ENCODE measurements at places on chromosomes 6 and 20. TPM values are rescaled to one million over a fixed set of nuclear protein-coding genes. Genes with fewer than 3 reads are reported as not detected.

- no peak for DNase-seq
- H3K4me1 ChIP-seq = peaks cover 3% of the 10 kb centered on the region
- no peak overlapping the region for H3K4me3 ChIP-seq
- H3K36me3 ChIP-seq = no peaks in the 10 kb centered on the region
Observed at GRCh38 chr20:52075400-52075799, 116.2 kb downstream of the ZFP64 start.

- H3K4me1 ChIP-seq = no peaks in the 10 kb centered on the region
- no peak for DNase-seq
- H3K4me3 ChIP-seq = no peak overlapping the region
- H3K27ac ChIP-seq = no peak overlapping the region
- peaks cover 11% of the 10 kb centered on the region for H3K27me3 ChIP-seq
Observed at GRCh38 chr6:118313208-118313607, 234.9 kb upstream of the PLN start.

- H3K4me1 ChIP-seq = peaks cover 14% of the 10 kb centered on the region
- no peaks in the 10 kb centered on the region for H3K36me3 ChIP-seq
- no peaks in the 10 kb centered on the region for H3K27me3 ChIP-seq
- no peak overlapping the region for H3K4me3 ChIP-seq
- H3K27ac ChIP-seq = peak overlapping the region; percentile 87
- no peak for DNase-seq
Observed at GRCh38 chr6:89944181-89944755, 50.0 kb downstream of the GJA10 start.

- no peak for DNase-seq
- H3K4me3 ChIP-seq = peak overlapping the region; percentile 80
- H3K4me1 ChIP-seq = peaks cover 15% of the 10 kb centered on the region
- H3K27me3 ChIP-seq = no peaks in the 10 kb centered on the region
- peak overlapping the region; percentile 67 for H3K27ac ChIP-seq
- no peaks in the 10 kb centered on the region for H3K36me3 ChIP-seq
Observed at GRCh38 chr6:3847521-3847920, 1.7 kb upstream of the FAM50B start.

DNA sequence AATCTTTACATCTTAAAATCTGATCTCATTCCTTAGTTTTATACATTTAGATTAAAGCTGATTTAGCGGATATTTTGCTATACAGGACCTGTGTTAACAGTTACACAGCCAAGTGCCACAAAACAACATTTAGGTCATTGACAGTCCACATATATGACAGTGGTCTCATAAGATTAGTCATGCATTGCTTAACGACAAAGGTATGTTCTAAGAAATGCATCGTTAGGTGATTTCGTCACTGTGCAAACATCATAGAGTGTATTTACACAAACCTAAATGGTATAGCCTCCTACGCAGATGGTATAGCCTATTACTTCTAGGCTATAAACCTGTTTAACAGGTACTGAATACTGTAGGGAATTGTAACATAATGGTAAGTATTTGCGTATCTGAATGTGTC is 21.6 kb downstream of the ADGRG6 start:
- no peak overlapping the region for H3K4me3 ChIP-seq
- no peak overlapping the region for H3K27ac ChIP-seq
- H3K4me1 ChIP-seq = no peaks in the 10 kb centered on the region
- no peaks in the 10 kb centered on the region for H3K36me3 ChIP-seq

GRCh38 chr6:54805077-54805476 is 41.5 kb upstream of the FAM83B start:
- H3K27me3 ChIP-seq = no peaks in the 10 kb centered on the region
- no peak overlapping the region for H3K4me3 ChIP-seq
- DNase-seq = no peak
- no peaks in the 10 kb centered on the region for H3K36me3 ChIP-seq

- no peak overlapping the region for H3K4me3 ChIP-seq
- H3K4me1 ChIP-seq = peaks cover 2% of the 10 kb centered on the region
- H3K27me3 ChIP-seq = peaks cover 30% of the 10 kb centered on the region
- H3K27ac ChIP-seq = no peak overlapping the region
Observed at GRCh38 chr6:52925042-52925441, 15.5 kb upstream of the GSTA3 start.

DNA sequence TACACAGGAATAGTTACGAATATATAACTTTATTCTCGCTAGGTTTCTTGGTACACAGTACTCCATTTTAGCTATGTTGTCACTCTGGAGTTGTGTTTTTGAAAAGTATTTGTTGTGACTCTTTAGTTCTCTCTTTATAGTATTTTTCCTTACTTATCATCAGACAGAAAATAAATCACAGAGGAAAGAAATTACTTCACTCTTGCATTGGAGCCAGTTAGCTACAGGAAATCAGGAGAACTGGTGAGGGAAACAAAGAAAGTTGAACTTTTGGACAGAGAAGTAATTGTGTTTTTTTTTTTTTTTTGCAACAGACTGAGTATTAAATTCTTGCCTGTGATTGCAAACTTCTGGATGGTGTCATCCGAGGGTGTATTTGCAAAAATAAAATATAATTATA is 33.9 kb downstream of the DSE start:
- no peaks in the 10 kb centered on the region for H3K36me3 ChIP-seq
- H3K4me3 ChIP-seq = no peak overlapping the region
- no peak for DNase-seq
- H3K4me1 ChIP-seq = no peaks in the 10 kb centered on the region

DNA sequence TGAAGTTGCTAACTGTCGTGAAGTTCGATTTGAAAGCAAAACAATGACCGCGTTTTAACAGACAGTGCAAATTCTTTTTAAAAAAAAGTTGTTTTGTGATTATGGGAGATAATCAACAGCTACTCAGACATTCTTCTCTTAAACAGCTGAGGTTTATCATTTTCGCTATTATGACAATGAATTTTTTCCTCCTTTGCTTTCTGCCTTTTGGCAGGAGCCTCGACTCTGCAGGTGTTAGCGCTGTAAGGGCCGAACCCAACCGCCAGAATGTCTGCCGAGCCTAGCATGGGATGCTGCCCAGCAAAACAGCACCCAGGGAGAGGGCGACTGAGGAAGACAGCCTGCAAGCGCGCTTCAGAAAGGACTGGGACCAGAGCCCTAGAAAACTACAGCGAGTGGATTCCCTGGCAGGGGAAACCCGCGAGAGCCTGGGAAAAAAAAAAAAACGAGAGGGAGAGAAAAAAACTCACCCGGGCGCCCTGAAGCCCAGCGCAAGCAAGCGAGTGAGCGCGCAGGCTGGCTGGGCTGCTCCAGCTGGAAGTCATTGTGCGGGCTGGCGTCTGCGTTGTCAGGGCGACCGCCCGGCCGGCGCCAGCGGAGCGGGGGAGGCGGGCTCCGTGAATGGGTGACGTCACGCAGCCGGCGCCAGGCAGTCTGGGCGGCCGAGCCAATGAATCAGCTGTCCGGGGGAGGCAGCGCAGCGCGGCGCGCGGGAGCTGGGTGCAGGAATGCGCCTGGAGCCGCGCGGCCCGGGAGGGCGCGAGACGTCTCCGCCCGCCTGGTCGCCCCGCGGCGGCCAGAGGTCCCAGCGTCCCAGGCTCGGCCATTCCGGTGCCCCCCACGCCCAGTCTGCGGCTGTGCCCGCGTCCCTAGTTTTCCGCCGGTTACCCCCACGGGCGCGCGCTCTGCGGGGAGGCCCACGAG is 32.7 kb upstream of the ID4 start:
- no peaks in the 10 kb centered on the region for H3K4me1 ChIP-seq
- DNase-seq = peak; percentile 73
- no peaks in the 10 kb centered on the region for H3K36me3 ChIP-seq
- no peak overlapping the region for H3K27ac ChIP-seq
- H3K4me3 ChIP-seq = peak overlapping the region; percentile 62
- H3K27me3 ChIP-seq = peaks cover 32% of the 10 kb centered on the region

GRCh38 chr20:63610581-63611435 is 16.1 kb downstream of the GMEB2 start:
- no peak overlapping the region for H3K27ac ChIP-seq
- peaks cover 12% of the 10 kb centered on the region for H3K36me3 ChIP-seq
- no peaks in the 10 kb centered on the region for H3K27me3 ChIP-seq
- H3K4me1 ChIP-seq = peaks cover 5% of the 10 kb centered on the region
- DNase-seq = no peak

DNA sequence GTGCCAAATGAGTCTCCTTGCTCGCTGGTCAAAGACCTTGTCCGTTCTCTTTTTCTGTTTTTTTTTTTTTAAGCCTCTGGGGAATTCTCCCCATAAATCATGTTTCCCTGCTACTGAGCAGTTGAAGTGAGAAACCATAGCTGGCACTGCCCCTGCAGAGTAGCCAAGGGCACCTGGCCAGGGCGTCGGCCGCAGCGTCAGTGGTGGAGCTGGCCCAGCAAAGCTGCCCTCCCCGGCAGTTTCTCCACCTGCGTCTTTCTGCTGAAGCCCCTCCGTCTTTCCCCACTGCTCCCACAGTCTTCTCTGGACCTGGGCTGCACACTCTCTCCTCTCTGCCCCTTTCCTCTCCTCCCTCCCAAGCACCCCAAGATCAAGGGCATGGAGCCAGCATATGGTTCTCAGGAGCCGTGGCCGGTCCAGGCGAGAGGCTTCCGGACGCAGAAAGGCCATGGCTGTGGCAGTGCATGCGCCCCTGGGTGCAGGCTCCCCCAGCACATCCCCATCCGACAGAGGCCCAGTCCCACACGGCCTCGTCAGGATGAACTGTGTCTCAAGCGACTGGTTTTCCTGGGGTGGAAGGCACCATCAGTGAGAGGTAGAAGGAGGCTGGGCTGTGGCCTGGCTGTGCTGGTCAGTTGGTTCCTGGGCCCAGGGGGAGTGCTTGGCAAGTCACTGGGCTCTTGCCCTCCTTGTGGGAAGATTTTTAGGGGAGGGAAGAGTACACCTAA is 218.1 kb downstream of the ERMARD start:
- peaks cover 8% of the 10 kb centered on the region for H3K27me3 ChIP-seq
- no peak overlapping the region for H3K4me3 ChIP-seq
- no peak overlapping the region for H3K27ac ChIP-seq
- no peaks in the 10 kb centered on the region for H3K4me1 ChIP-seq
- no peak for DNase-seq

GRCh38 chr20:32391003-32391402 is 32.9 kb downstream of the ASXL1 start:
- peaks cover 16% of the 10 kb centered on the region for H3K36me3 ChIP-seq
- H3K4me3 ChIP-seq = no peak overlapping the region

- no peak overlapping the region for H3K27ac ChIP-seq
- DNase-seq = no peak
- no peak overlapping the region for H3K4me3 ChIP-seq
- no peaks in the 10 kb centered on the region for H3K27me3 ChIP-seq
- no peaks in the 10 kb centered on the region for H3K36me3 ChIP-seq
- H3K4me1 ChIP-seq = peaks cover 8% of the 10 kb centered on the region
Observed at GRCh38 chr6:143607974-143608373, 69.8 kb upstream of the PHACTR2 start.

DNA sequence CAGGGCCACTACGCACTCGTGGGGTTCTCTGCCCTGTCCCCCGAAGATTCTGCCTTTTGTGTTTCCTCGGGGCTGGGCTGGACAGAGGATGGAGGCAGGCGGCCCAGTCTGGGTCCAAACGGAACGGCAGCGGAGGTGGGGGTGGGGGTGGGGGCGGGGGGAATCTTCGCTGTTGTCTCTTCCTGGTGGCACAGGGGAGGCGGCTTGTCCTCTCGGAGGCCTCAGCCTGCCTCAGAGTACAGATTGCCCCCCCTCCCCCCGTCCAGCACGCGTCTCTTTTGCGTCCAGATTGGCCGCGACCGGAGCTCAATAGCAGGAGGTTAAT is 1.4 kb upstream of the INSM1 start:
- peaks cover 57% of the 10 kb centered on the region for H3K27me3 ChIP-seq
- DNase-seq = no peak
- peaks cover 9% of the 10 kb centered on the region for H3K4me1 ChIP-seq
- no peak overlapping the region for H3K27ac ChIP-seq

DNA sequence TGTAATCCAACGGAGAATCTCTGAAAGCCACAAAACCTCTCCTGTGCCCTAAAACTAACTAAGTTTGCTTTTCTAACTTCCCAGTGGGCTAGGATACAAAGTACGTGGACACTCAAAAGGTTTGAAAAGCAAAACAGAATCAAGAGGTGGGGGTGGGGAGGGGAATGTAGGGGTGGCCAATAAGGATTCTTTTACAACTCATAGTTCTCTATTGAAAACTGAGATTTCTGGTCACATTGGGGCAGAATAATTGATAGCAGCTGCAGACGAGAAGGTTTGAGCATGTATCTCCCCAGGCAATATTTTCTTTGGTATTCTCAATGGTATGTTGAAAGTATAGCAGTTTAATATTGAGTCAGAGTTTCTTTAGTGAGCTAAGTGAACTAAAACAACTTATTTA is 376.7 kb upstream of the CITED2 start:
- no peaks in the 10 kb centered on the region for H3K36me3 ChIP-seq
- no peak overlapping the region for H3K4me3 ChIP-seq
- H3K4me1 ChIP-seq = no peaks in the 10 kb centered on the region
- DNase-seq = no peak

- no peaks in the 10 kb centered on the region for H3K27me3 ChIP-seq
- no peaks in the 10 kb centered on the region for H3K4me1 ChIP-seq
- H3K4me3 ChIP-seq = no peak overlapping the region
- no peak for DNase-seq
- H3K36me3 ChIP-seq = peaks cover 13% of the 10 kb centered on the region
Observed at GRCh38 chr20:14498772-14499171, 161.4 kb upstream of the FLRT3 start.

DNA sequence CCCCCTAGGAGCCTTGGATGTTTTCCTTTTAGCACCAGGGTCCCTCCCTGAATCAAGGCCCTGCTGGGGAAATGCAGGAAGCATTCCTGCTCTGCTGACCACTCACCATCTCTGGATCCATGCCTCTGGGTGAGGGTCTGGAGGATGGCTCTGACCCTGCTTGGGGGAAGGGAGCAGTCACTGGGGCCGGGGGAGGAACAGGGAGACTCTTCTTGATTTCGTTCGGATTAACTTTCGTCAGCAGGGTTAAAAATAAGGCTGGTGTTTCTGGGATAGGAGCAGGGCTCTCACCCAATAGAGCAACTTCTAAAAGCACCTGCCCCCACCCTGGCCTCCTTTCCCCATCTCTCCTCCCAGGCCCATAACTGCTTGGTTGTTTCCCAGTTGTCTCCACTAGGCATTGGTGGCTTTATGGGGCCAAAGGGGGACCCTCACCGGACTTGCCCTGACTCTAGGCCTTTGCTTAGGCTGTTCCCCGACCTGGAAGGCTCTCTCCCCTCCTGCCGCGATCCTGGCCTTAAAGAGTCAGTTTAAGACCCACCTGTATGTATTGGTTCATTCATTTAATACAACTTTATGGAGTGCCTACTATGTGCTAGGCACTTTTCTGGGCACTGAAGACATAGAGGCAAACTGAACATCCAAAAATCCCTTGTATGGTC is 63.0 kb downstream of the JPH2 start:
- H3K4me1 ChIP-seq = no peaks in the 10 kb centered on the region
- no peaks in the 10 kb centered on the region for H3K36me3 ChIP-seq
- no peak for DNase-seq
- no peak overlapping the region for H3K4me3 ChIP-seq

RAB44 gene
- total RNA-seq = 7.9 TPM

PNLDC1 gene
- total RNA-seq = 0.24 TPM

EDN1 gene
- 0.20 TPM for total RNA-seq

MOG gene
- total RNA-seq = not detected

PRDM1 gene
- 192 TPM for total RNA-seq

DEFB132 gene
- not detected for total RNA-seq

OOEP gene
- total RNA-seq = not detected

RRP36 gene
- 86.9 TPM for total RNA-seq

ENTPD6 gene
- total RNA-seq = 58.7 TPM

Measured in natural killer cell treated with Interleukin-12 subunit alpha and Interleukin-12 subunit beta and Interleukin-15 and Interleukin-18, amount 100 ng/mL, for 72 hours (primary cell).